ENCODE measurements at places on chromosomes 12 and 14.

DNA sequence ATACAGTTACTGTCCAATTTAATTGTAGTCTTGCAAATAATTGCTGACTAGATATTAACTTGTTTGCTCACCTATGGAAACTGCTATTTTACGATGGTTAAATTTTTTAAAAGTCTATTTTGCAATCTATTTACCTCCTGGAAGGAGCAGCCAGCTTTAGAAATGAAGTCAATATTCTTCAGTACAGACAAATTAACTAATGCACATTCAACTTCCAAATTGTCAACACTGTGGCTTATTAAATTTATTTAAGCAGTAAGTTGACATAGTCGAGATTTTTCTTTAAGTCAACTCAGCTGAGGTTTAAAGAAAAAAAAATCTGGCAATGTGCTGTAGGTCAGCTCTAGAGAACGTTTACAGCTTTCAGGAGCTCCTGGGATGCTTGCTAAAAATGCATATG lies 221.2 kb downstream of the SSPN start:
- DNase-seq = no peak

GRCh38 chr12:14782756-14783155 lies 20.5 kb downstream of the WBP11 start:
- DNase-seq = no peak

GRCh38 chr14:61528591-61529021 lies 166.7 kb upstream of the HIF1A start:
- no peak for DNase-seq

- no peak for DNase-seq
These were observed 881 bp downstream of the PYGL start for GRCh38 chr14:50943261-50943942.

DNA sequence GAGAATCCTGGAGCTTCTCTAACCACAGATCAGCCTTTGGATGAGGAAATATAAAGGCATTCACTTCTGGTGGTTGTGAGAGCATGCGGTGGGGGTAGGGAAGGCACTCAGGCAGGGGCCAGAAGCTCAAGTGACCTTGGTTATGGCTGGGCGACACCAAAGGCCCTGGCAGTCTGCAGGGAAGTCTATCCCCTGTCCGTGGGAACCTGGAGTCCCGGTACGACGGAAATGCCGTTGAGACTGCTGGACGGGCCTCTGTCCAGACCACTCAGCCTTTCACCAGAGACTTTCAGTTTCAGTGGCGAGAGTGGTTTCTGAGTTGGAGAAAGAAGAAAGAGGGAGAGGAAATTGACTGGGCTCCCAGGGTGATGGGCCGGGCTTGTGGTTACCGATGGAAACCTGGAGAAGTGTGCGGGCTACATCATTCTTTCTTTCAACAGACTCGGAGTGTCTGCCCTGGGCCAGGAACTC lies 20.9 kb downstream of the ISCA2 start:
- DNase-seq = no peak

- no peak for DNase-seq
These were observed 41.5 kb upstream of the NPAS3 start for GRCh38 chr14:32896979-32897697.

- no peak for DNase-seq
These were observed 304.7 kb upstream of the TMTC1 start for GRCh38 chr12:30088259-30088995.

- DNase-seq = no peak
These were observed 339.5 kb downstream of the PAWR start for GRCh38 chr12:79351251-79351650.

DNA sequence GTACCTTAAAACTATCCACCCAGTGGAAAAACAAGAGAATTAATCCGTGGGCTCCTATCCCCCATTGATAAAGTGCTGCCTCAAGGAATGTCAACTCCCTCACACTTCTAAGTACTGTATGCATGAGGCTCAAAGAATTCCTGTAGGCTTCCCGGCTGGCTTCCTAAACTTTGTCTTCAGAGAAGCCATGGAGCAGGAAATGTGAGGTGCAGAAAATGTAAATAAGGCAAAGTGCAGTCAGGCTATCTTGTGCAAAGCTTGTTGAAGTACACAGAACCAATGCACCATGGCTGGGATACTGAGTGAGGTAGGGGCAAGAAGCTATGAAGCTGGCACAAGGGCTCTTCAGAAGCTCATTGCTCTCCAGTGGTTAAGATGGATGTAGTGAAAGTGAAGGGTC lies 611.0 kb downstream of the FSCB start:
- DNase-seq = no peak

GRCh38 chr12:69988481-69989321 lies 163.7 kb downstream of the MYRFL start:
- DNase-seq = no peak

DNA sequence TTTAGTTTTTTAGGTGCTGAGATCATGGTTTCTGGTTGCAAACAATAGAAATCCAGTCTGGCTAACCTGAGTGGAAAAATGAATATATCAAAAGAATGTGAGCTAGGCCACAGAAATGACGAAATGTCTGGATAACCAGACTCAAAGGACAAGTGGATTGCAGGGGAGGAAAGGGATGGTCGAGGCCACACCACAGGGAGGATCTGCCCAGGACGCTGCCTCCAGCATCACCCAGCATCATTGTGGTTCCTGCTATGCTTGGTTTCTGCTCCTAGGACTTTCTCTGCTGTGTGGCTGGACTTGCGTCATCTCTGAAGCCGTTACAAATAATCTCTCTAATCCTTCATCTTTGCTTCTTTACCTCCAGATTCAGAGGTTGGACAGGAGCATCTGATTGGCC lies 80.4 kb downstream of the TTC8 start:
- no peak for DNase-seq

DNA sequence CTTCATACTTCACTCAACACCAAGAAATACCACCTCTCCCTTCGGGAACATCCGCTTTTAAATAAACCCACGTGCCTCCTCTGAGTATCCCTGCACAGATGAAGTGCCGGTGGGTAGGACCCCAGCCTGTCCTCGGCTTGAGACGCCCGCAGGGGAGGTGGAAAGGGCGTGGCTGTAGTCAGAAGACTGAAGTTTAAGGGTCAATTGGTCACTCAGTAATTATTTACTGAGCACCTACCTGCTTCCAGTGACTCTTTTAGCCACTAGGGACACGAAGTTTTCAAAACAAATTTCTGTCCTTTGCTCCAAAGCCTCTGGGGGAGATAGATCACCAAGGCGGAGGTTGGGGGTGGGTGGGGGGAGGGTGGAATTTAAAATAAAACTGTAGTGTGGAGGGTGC lies 309.4 kb downstream of the VRK1 start:
- DNase-seq = no peak

DNA sequence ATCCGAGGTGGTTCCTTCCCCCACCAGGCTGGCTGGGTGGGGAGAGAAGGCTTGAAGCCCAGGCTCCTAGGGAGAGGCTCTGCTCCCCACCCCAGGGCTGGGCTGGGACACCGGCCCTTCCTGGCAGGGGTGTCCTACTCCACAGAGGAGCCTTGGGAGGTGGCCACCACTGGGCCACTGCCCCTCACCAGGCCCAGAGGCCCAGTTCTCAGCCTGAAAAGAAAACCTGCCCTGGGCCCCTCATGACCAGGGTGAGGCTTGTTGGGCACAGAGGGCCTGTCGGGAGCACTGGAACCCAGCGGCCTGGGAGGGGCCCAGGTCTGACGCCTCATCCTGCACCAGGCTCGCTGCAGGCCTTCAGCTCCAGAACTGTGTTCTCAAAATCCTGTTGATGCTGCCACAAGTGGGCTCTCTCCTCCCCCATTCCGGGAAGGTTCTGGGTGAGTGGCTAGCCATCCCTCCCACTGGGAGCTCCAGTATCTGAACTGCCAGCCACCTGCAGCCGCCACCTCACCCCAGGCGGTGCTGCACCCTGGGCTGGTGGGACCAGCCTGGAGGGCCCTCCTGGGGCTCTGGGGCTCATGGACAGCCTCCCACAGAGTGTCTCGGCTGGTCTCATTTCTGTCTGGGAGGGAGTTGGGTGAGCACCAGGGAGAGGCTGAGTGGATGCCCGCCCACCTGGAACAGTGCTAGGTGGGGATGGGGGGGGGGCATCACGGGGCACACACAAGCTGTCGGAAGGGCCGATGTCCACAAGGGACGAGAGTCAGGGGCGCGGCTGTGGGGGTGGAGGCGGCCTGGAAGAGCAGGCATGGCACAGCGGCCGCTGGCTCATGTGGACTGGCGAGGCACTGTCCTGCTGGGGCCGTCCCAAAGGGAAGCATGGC lies 11.8 kb downstream of the BAG5 start:
- no peak for DNase-seq

DNA sequence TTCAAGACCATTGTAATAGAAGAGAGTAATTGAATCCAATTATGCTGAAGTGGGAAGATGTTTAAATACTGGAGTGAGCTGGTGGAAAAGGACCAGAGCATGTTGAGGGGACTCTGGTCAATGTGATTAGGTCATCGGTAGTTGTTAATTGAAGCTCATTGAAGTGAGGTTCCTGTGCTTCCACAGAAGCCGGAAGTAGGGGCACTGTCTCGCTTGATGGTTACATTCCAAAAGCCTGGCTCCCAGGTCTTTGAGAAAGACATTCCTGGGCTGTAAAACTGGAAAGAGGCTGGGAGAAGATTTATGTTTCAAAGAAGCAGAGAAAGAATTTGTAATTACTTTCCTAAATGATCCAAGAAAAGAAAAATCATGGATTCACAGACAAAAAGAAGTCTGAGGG lies 12.3 kb upstream of the CLECL1 start:
- no peak for DNase-seq

- DNase-seq = no peak
These were observed 57.9 kb downstream of the KDM2B start for GRCh38 chr12:121522971-121523370.

DNA sequence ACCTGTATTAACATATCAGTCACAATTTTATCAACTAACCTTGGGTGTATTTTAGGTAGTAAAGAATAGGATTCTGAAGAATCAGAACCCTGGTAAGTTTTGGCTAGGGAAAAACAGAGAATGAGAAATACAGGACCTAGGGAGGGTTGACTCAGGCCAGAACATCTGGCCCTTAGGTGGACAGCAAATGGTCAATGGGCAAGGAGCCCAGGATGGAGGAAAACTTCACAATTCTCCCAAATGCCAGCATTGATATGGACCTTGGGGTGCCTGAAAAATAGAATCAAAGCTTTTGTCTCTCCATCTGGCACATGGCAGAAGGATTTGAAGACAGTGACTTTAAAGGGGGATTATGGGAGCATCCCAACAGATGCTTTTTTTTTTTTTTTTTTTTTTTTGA lies 32.7 kb upstream of the PRPF39 start:
- DNase-seq = no peak

- no peak for DNase-seq
These were observed 24.3 kb downstream of the NCOR2 start for GRCh38 chr12:124543052-124543589.

DNA sequence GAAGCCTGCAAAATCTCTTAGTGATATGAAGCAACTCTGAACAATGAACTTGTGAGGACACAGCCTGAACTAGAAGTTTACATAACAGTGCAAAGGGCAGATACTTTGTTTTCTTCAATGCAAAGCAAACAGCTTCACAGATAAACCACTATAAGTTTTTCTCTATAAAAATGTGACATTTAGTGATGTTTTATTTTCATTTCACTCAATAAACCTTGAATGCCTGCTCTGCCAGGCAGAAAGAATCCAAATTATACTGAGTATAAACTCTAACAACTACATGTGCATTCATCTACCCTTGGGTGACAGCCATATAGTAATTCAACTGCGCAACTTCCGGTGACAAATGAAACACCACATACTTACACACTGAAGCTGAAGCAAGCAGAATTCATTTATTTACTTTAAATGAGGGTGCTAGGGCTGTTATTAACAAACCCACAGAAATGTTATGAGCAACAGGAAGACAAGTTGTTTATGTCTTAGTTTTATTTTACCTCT lies 10.3 kb downstream of the DCP1B start:
- no peak for DNase-seq

DNA sequence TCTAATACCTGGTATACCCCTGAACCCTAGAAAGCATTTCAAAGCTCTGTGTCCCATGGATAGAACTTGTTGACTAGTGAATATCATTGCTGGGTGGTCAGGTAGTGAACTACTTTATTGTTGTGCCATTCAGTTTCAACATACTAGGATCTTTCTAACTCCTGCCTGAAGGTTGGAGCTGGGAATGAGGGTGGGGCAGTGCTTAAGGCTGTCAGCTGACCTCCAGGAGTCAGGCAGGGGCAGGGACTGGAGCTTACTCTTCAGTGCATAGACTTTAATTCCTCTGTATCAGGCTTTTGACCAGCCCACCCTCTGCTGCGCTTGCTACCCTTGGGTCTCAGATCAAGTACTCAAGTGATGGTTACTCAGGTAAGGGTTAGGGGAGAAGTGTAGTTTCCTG lies 102.6 kb upstream of the RFX4 start:
- no peak for DNase-seq

DNA sequence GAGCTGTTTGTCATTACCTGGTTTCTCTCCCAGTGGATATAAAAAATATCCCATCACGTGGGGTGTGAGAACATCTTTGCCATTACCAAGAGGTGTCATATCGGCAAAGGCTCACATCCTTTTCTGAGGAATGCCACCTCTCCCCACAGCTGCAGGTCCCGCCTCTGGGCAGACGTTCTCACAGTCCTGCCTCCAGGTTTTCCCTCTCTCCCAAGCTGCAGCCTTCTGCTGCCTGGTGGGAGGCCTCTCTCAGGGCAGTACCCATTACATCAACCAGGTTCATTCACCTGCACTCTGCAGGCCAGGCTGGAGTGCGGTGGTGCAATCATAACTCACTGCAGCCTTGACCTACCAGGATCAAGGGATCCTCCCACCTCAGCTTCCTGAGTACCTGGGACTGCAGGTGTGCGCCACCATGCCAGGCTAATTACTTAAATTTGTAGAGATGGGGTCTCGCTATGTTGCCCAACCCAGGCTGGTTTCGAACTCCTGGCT lies 15.0 kb upstream of the TMEM119 start:
- DNase-seq = no peak

- DNase-seq = no peak
These were observed 1.4 kb upstream of the BCAT1 start for GRCh38 chr12:24950231-24950834.

GRCh38 chr14:96725232-96725631 lies 72.0 kb upstream of the VRK1 start:
- no peak for DNase-seq

DNA sequence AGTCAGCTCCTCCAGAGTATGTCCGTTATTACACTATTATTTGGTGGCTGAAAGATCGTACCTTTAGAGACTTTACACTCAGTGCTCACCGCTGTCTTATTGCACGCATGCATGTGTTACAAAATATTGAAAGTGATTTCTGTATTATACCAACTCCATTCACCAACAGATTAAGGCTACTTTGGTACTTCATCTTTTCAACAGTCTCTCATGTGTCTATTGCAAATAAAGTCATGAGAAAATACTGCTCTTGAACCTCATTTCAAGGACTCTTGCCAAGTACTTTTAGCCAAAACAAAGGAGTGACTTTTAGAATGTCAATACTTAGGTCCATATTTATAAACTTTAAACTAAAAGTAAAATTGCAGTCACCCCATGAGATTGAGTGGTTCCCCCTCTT lies 503.6 kb downstream of the TMEM121 start:
- no peak for DNase-seq

Data from spinal cord (tissue), 10 donors.